ENCODE measurements at places on chromosomes 13 and 19.

- peak; percentile 38 for DNase-seq
Observed at GRCh38 chr13:45838171-45838745, 13.3 kb downstream of the SIAH3 start.

DNA sequence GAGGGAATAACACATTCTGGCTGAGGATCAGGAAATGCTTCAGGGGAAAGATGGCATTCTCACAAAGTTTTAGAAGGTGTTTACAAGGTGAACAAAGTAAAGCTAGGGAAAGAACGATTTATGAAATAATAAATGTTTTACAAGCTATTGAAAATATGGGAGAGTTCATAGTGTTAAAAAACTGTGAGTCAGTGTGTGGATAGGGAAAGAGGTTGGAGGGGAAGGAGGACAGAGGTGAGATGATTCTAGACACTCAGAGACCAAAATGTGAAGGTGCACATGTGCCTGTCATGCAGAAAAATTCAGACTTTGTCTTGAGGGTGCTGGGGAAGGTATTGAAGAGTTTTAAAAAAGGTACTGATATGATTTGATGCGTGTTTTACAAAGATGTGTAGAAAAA lies 476.1 kb downstream of the TDRD3 start:
- no peak for DNase-seq

- no peak for DNase-seq
Observed at GRCh38 chr19:47284324-47284899, 9.7 kb downstream of the INAFM1 start.

GRCh38 chr13:45751885-45752284 lies 49.8 kb downstream of the CBY2 start:
- DNase-seq = no peak

DNA sequence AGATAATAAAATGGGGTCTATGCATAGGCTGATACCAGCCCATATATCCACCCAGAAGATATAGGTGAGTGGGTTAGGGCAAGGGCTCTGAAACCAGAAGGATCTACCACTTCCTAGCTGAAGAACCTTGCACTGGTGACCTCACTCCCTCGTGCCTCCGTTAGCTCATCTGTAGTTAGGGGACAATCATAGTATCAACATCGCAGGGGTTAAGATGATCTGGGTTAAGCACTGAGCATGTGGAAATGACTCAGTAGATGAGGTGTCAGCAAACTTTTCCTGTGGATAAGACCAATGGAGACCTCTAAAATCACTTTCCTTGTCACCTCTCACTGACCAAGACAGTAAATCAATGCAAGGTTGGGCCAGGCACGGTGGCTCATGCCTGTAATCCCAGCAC lies 30.5 kb downstream of the TNFSF14 start:
- no peak for DNase-seq

- no peak for DNase-seq
Observed at GRCh38 chr19:53892981-53893325, 11.0 kb downstream of the PRKCG start.

- DNase-seq = no peak
Observed at GRCh38 chr19:38035515-38036495, 128.8 kb downstream of the SIPA1L3 start.

Measured in hippocampal formation (tissue), 2 donors.